Cardiac septum (tissue), 1 donor: ENCODE measurements at places on chromosomes 4 and X. TPM values are rescaled to one million over a fixed set of nuclear protein-coding genes. Genes with fewer than 3 reads are reported as not detected.

- DNase-seq, result no peak
These were observed 303.9 kb upstream of the GATB start for GRCh38 chr4:152064753-152065152.

GRCh38 chrX:41482154-41482850 is 35.2 kb downstream of the NYX start:
- DNase-seq, result no peak

DNA sequence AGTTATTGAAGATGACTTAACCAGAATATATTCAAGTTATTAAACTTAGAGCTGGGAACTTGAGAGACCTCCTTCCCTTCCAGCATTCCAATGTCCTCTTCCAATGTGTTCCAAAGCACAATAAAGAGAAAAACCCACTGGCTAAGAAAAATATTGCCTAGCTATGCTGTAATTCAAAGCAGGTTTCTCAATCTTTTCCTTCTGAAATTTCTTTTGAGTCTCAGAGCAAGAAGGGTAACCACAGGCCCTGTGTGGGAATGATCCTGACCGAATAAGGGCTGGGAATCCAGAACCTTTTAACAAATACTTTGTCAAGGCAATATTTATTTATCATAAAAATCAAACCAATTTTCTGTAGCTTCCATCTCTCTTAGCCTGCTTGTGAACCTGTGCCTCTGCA is 150.7 kb upstream of the SFRP2 start:
- DNase-seq, result no peak

DNA sequence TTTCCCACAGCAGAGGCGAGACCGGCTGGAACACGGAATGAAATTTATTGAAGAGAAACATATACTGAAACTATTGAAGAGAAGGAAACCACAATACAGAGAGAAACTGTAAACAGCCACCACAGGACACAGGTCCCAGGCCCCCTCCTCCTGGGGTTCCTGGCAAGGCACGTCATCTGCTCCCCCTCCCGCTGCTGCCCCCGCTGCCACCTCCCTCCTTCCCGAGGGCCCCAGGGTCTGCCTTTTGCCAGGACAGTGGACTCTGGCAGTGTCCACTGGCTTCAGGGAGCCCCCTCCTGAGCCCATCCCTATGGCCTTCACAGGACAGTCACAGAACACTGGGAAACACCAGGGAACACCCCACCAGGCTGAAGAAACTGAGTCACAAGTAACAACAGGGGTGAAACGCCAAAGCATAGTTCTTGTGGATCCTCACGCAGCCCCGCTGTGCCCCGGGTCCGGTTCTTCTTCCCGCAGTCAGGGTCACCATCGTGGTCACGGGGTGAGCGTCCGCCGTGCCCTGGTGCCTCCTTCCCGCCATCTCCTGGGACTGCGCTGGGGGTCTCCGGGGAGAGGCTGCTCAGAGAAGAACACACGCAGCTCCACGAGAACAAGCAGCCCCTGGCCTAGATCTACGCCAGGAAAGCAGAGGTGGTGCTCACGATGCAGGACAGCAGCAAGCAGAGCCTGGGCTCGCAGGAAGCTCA is 5.4 kb downstream of the PNMA6E start:
- no peak for DNase-seq

DNA sequence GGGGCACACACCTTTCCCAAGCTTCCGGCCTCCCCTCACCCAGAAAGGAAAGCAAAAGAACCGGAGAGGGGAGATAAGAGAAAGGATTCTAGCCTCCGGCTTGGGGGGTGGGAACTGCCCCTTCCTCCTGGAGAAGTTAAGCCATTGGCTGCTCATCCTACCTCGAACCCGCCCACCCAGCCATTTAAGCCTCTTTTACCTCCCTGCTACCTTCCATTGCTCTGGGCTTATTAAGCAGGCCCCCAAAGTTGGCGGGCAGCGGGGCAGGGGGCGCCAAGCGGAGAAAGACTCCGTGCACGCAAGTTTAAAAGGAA is 2.3 kb downstream of the MAML3 start:
- peak; percentile 91 for DNase-seq

- DNase-seq, result peak; percentile 26
These were observed 92.0 kb downstream of the PJA1 start for GRCh38 chrX:69073241-69073640.

- no peak for DNase-seq
These were observed 6.8 kb upstream of the BCOR start for GRCh38 chrX:40104630-40104984.

- DNase-seq, result no peak
These were observed 109.9 kb downstream of the RAPGEF2 start for GRCh38 chr4:159212675-159213293.

DNA sequence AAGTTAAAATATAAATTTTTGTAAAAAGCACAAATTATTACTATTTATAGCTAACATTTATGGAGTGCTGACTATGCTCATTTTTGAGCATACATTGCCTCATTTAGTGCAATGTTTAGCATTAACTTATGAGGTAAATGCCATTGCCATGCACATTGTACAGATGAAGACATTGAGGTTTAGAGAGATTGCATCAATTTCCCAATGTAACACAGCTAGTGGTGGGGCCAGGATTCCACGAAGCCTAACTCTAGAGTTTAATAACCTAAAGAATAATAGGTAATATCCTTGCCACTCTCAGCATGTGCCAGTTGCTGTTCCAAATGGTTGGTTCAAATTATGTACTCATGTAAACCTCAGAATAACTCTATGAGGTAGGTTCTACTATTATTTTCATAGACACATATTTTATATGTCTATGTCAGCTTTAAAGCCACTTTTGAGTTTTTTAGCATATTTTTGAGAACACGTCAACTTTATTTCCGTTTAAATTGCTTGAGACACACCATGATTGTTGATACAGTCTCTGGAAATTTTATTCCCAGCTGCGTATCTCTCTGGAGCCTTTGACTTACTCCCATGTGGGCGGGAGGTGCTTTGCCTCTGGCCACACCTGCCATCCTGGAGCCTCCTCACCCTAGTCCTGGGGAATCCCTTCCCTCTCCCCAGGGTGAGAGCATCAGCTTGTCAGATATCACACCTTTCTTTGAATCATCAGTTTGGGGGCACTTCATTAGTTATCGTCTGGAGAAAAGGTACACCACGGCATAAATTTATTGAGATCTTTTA is 10.8 kb upstream of the ADH1A start:
- DNase-seq, result no peak

DNA sequence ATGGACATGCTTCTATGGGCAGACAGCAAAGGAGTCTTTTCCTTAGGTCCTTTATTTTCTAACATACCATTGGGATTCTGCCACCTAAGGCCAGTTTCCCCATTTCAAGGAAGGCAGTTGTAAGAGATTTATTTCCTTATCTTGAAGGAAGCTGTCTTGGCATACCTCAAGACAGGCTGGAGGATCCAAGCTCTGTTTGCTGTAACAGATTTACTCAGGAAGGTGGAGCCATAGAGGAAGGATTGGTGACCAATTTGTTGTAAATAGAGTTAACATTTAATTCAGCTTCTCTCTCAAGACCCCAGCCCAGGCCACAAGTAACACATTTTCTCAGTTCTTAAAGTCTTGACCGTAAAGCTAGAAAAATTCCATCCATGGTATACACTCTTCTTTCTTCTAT is 131.6 kb upstream of the TENM3 start:
- no peak for DNase-seq

DNA sequence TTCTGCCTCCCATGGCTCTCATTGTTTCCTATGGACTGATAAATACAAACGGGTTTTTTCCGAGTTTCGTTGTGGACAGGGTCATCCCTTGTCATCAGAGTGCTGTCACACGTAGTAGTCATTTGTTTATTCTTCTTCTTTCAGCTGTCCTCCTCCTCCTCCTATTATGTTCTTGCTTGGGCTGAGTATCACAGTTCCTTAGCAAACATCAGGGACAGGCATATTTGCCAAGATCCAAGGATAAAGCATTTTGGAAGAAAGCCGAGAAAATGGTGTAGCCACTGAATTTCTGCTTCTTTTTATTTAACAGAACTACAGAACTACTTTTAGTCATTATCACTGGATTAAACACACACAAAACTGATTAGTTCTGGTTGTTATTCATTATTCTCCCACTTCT is 167.9 kb downstream of the MAML3 start:
- no peak for DNase-seq

Gene HSD17B13
- total RNA-seq, result 0.38 TPM

Gene ARHGAP36
- 0.24 TPM for total RNA-seq

GRCh38 chrX:124224528-124224927 is 107.9 kb upstream of the TEX13D start:
- DNase-seq, result no peak

- no peak for DNase-seq
These were observed 119.4 kb upstream of the C1GALT1C1 start for GRCh38 chrX:120749141-120749846.

Gene LYAR
- total RNA-seq, result 21.2 TPM

- no peak for DNase-seq
These were observed 6.6 kb downstream of the TIMM17B start for GRCh38 chrX:48890934-48891401.

DNA sequence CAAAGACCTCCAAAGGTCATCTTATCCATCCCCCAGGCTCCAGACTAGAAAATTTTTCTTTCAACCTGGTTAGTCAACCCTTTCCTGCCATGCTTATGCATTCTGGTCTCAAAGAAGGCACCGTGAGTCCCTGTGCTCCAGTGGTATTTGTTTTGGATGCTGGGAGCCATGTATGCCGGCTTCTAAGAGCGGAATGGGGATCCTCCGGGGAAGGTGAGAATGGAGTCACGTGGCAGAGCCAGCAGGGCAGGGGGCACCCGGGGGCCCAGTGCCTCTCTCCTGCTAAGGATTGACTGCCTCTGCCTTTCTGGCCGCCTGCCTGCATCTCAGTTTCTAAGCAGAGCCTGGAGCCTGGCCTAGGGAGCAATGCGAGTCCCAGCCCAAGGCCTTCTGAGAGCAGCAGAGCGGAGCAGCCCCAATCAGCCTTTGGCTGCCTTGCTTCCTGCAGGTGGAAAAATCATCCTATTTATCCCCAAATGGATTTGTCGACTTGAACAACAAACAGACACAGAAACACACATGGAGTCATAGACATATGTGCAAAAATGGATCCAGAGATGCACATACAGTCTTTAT is 141.0 kb downstream of the PJA1 start:
- DNase-seq, result no peak

- DNase-seq, result no peak
These were observed 8.8 kb upstream of the IDS start for GRCh38 chrX:149513825-149514428.

Gene SPANXC
- not detected for total RNA-seq

- DNase-seq, result no peak
These were observed 29.8 kb downstream of the ACOX3 start for GRCh38 chr4:8410641-8411271.

GRCh38 chrX:40612511-40612910 is 10.7 kb upstream of the MPC1L start:
- no peak for DNase-seq

DNA sequence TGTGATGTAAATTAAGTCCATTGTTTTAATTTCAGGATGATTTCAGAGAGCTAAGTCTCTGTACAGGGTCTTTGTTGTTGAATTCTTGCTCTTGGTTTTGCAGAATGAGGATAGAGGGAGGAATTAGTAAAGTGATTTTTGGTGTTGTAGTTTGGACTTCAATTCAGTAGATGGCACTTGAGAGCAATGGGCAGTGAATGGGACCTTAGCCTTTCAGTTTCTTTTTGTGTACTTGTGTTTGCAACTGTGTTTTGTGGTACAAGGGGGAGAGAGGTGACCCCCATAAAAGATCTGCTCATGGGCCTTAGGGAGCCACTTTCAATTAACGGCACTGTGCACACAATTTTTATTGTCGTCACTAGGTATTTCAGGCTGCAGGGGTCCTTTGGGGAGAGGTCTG is 340.0 kb downstream of the DCAF12L2 start:
- no peak for DNase-seq

DNA sequence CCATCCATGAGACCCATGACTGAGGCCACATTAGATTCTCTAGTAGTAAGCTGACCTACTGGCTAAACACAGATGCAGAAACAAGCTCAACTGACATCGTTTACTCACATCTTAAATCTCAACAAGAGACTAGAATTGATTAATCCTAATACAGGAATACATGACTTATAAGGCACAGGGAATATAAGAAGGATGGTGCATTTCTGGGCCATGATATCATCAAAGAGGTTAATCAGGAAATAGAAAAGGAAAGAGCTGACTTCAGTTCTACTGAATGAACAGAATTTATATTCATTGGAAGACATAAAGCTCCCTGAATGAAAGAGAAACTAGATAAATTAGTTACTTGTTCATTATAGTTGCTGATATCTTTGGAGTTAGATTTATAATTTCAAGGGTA is 1406.5 kb downstream of the STIM2 start:
- no peak for DNase-seq

Gene BBS12
- 3.1 TPM for total RNA-seq

GRCh38 chr4:88526221-88526815 is 2.7 kb upstream of the PYURF start:
- no peak for DNase-seq

Gene ASB5
- total RNA-seq, result 3.8 TPM
